Erythroblast (primary cell): ENCODE measurements at places on chromosomes 6 and 20.

DNA sequence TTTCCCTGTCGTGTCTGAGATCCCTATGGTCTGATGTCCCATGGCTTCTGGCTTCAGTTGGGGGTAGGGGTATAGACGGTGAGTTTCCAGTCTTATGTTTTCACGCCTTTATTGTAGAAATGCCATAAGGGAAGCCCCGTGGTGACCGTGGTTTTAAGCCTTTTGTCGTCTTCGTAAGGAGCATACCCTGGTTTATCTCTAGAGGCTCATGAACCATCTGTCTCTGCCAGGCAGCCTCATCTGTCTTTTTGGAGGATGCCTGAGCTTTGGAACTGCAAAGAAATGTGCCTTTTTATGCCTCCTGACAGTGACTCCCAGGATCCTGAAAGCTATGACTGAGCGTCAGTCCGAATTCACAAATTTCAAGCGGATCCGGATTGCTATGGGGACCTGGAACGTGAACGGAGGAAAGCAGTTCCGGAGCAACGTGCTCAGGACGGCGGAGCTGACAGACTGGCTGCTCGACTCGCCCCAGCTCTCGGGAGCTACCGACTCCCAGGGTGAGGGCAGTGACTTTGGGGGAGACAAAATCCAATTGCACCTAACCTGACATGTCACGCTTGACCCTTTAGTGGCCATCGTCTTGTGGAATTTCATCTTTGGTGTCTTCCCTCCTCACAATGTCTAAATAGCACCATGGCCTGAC is 84.6 kb downstream of the SYNJ2 start:
- no peak for DNase-seq

DNA sequence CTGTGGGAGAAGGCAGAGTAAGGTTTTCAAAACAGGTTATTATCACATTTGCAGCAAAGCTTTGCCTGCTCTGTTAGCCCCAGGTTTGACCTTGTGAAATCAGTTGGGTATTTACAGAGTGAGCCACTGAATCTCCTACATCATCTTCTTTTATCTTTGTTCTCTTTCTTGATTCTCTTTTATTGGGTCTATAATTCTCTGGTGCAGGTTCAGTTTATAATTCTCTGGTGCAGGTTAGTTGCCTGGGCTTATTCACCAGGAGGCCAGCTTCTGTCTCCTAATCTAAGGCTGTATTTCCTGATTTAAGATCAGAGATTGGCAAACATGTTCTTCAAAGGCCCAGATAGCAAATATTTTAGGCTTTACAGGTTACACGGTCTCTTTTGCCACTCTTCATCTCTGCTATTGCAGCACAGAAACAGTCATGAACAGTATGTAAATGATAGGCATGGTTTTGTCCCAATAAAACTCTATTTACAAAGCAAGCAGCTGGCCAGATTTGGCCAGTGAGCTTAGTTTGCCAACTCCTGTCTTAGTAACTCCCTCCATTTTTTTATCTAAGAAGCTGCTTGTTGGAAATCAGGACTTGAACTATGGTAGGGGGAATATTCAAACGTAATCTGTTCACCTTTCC is 205.0 kb upstream of the RIMS1 start:
- no peak for DNase-seq

- peak; percentile 11 for DNase-seq
These were observed 1.4 kb downstream of the BTN1A1 start for GRCh38 chr6:26501482-26501986.

DNA sequence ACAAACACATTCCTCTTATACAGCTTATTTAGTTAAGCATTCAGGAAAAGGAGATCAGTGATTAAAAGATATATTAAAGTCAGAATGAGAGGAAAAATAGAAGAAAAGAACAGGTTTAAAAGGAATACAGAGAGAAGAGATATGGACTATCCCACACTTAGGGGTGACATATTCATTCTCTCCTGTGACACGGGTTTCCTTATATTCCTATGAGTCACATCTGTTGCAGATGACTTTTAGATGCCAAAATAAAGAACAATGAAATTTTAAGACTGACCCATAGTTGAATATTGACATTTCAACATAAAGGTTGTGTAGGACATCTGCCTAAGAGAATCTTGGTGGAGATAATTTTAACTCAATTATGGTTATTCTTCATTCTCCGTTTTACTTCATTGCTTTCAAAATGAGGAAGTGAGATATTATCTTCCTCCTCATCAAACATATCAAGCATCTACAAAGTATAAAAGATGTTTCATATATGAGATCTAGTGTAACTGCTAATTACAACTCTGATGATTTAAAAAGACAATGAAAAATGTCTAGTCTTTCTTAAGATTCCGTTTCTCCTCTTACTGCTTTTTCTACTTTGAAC is 1336.7 kb upstream of the CITED2 start:
- DNase-seq, result no peak

DNA sequence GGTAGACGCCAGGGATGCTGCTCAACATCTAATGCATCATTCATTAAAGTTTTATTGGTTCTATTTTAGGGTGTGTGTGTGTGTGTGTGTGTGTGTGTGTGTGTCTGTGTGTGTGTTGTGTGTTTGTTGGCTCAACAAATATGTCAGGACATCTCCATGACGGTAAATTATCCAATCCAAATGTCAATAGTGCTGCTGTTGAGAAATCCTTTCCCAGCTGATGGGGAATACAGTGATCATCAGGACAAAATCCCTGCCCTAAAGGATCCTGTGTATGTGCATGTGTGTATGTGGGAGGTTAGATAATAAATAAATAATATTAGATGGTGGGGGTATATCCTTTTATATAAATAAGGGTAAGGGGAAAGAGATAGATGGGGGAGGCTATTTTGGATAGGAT is 59.6 kb downstream of the RNF144B start:
- DNase-seq, result no peak

GRCh38 chr6:105774247-105774646 is 311.9 kb upstream of the PRDM1 start:
- no peak for DNase-seq

- DNase-seq, result no peak
These were observed 10.8 kb downstream of the STX16 start for GRCh38 chr20:58661598-58662473.

DNA sequence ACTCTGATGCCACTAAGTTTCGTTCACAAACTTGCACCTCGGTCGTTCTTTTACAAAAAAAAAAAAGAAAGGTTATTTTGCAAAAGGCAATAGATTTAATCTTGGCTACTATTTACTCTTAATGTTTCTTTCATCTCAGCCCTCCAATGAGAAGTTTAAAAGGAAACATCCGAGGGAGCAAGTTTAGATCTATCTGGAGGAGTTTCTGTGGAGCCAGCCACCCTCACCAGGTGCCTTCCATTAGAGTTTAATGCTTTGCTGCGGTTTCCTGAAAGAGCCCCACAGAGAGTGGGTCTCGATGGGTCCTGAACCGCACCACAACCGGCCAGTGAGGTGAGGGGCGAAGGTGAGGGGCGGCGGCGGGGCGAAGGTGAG is 632 bp downstream of the PRKN start:
- no peak for DNase-seq

DNA sequence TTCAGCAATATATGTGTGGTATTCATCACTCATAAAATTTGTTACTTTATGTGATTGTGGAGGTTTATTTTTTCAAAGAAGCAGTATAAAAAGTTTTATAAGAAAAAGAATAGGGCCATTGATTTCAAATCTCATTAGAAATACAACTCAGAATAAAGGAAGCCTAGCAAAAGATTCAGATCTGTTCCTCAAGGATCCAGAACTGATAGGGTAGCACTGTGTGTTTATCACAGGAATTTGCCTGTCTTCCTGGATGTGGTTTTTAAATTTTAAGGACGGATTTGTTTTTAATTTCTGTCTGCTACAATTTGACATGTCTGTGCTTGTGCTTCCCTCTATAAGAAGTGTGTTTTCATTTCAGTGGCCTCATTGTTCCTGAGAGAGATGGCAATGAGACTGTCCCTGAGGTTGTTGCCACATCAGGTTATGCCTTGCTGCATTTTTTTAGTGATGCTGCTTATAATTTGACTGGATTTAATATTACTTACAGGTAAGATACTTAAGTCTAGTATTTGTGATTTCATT is 74.6 kb downstream of the ATRN start:
- no peak for DNase-seq

GRCh38 chr6:149766156-149766769 is 16.7 kb downstream of the PCMT1 start:
- DNase-seq, result peak; percentile 26

- no peak for DNase-seq
These were observed 17.5 kb upstream of the EFCAB8 start for GRCh38 chr20:32841174-32841573.

- DNase-seq, result no peak
These were observed 188.9 kb downstream of the TTLL2 start for GRCh38 chr6:167513778-167514177.

- no peak for DNase-seq
These were observed 7.5 kb downstream of the SNAI1 start for GRCh38 chr20:49990271-49990720.

DNA sequence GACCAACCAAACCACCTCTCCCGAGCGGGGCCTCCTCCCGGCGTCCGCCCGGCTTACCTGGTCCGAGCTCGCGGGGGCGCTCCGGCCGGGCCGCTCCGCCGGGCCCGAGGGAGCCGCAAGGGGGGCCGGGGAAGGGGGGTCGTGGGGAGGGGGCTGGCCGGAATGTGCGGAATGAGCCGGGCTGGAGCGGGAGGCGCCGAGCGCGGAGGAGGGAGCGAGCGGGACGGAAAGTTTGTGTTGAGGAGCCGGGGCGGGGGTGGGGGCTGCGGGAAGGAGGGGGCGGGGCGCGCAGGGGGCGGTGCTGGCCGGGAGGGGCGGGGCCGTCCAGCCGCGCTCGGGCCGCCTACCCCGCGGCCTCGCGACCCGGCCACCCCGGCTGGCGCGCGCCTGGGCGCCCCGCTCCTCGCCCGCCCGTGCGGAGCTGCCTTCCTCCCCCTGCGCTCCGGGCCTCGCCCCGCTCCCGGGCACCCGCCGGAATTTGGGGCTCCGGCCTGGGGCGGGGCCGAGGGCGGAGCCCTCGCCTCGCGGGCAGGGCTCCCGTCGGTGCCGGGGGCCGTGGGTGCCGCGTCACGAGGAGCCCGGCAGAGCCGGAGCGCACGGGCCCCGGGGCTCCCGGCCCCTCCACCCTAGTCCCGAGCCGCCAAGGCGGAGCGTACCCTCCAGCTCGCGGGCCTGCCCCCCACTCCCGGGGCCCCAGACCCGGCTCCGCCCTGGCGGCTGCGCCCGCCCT is at the start of gene TEAD3:
TEAD3 (minus strand) TSS at position 239 of the 730 bp plus-strand sequence.
- DNase-seq, result peak; percentile 68

DNA sequence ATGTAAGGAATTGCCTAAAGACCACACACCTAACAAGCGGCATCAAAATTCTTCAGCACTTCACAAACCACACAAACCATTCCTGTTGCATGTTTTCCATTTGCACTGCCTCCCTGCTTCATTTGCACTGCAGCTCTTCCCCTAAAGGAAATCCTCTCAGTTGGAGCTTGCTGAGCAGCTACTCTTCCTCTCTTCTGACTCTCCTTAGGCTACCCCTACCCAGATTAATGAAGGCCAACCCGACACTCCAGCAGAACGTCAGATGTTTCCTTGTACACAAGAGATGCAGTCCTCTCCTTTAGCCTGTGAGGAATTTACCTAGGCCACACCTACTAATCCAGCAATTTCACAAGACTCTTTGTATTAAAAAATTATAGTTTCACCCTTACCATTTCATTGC is 8.1 kb downstream of the BEND6 start:
- no peak for DNase-seq

DNA sequence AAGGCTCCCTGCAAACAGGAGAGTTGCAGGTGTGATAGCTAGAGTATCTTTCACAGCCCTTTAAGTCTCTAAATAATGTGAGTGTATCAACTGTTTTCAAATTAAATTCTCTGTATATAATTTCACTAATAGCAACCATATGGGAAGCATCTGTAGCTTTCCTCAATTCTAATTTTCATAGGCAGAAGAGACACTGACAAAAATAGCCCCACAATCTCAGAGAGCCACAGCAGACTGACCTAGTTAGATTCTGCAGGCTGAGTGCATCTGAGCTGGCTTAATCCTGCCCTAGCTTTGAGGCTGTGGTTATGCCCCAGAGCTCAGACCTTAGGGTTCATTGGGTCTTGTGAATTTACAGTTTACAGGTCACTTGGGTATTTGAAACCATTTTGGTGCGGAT is 63.9 kb downstream of the MAP7 start:
- no peak for DNase-seq

- peak; percentile 40 for DNase-seq
These were observed 21.9 kb upstream of the CHMP4B start for GRCh38 chr20:33789109-33789857.

GRCh38 chr20:3447321-3447720 is 23.5 kb upstream of the ATRN start:
- no peak for DNase-seq

DNA sequence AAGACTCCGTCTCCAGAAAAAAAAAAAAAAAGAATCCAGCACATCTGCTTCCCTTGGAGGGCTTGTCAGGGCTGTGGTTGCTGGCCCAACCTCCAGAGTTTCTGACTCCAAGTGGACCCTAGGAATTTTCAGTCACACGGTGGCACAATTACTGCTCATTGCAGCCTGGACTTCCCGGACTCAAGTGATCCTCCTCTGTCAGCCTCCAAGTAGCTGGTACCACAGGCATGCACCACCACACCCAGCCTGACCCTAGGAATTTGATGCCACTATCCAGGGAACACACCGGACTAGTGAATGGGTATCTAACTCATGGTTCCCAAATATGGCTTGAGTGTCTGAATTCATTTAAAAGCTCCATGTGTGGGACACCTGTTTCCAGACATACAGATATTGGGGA is 9.8 kb upstream of the MAPRE1 start:
- no peak for DNase-seq

- no peak for DNase-seq
These were observed 31.4 kb upstream of the MARCKS start for GRCh38 chr6:113825781-113826180.

DNA sequence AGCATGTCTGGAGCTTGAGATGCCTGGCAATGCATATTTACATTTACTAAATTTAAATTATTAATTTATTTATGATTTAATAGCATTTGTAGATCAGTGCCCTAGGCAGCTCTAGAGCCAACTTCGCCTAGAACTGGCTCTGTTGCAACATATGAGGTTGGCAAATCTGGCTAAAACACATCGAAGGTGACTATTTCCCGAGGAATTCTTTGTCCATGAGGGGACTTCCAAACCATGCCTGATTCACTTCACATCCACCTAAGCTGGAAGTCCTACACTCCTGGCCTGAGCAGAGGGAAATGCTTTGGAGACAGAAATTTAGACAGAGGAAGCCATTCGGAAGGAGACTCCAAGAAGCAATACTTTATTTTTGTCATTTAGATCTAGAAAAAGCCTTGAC is 211.0 kb upstream of the ARG1 start:
- DNase-seq, result no peak

DNA sequence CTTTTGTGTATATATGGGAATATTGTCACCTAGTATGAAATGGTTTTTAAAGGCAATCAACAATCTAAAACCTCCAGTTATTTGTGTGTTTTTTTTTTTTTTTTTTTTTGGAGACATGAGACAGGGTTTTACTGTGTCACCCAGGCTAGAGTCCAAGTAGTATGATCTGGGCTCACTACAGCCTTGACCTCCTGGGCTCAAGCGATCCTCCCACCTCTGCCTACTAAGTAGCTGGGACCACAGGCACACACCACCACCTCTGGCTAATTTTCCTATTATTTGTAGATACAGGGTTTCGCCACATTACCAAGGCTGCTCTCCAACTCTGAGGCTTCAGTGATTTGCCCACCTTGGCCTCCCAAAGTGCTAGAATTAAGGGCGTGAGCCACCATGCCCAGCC is 349.9 kb downstream of the UTRN start:
- DNase-seq, result no peak

GRCh38 chr6:87700397-87701343 is 1.4 kb downstream of the AKIRIN2 start:
- DNase-seq, result peak; percentile 86
